T-cell (primary cell): ENCODE measurements at places on chromosomes 2 and 18.

GRCh38 chr2:12321886-12322285 lies 394.9 kb upstream of the TRIB2 start:
- no peak for DNase-seq

- no peak for DNase-seq
These were observed 29.0 kb downstream of the TNFRSF11A start for GRCh38 chr18:62354151-62354550.

- no peak for DNase-seq
These were observed 18.1 kb downstream of the ZNF516 start for GRCh38 chr18:76476665-76477561.

GRCh38 chr2:20113986-20114938 lies 62.8 kb upstream of the LAPTM4A start:
- no peak for DNase-seq

DNA sequence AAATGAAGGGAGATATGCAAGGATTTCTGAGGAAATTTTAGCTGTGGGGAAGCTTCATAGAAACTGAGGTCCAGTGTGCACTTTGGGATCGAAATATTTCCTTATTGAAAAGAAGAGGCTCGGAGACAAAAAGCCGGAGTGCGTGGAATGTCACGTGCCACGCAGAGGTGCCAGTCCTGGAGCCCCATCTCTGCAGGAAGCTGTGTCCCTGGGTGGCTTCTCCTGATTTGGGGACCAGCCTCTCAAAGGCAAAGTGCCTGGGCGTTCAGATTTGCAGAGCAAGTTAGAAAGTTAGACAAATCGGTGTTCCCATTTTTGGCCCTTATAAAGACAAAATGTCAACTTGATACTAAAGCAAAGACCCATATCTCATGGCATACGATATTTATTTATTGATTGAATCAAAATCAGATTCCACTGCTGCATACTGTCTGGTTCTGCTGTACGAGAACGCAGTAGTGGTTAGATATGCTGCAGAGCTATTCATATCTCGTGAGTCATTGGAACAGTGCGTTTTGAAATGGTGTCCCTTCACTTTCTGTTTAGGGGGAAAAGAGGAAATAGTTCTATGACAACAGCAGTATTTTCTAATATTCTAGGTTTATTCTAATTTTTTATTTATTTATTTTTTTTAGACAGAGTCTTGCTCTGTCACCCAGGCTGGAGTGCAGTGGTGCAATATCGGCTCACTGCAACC lies 9.1 kb upstream of the ATG16L1 start:
- DNase-seq = no peak

- no peak for DNase-seq
These were observed 77.8 kb upstream of the B3GNT2 start for GRCh38 chr2:62118160-62118559.

GRCh38 chr2:60881047-60881932 lies at the start of gene REL:
Gene REL (plus strand): TSS chr2:60881574. CDS start chr2:60881841, 267 bp downstream.
- DNase-seq = peak; percentile 87

DNA sequence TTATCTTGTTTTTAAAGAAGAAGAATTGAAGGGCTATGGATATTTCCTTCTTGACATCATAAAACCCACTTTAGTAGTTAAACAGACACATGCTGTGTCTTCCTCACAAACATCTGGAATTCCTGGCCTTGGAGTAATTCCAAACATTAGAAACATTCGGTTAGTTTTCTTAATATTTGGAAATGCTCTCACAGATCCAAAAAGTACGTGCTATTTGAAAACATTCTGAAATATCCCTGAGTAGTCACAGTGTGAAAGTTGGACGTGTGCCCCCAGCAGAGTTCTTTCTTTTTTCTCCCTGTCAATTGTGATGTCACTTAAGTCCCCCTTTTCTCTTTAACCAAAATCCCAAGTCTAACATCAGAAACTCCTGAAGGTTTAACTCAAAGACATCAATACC lies 91.3 kb downstream of the ANTXR1 start:
- DNase-seq = no peak

DNA sequence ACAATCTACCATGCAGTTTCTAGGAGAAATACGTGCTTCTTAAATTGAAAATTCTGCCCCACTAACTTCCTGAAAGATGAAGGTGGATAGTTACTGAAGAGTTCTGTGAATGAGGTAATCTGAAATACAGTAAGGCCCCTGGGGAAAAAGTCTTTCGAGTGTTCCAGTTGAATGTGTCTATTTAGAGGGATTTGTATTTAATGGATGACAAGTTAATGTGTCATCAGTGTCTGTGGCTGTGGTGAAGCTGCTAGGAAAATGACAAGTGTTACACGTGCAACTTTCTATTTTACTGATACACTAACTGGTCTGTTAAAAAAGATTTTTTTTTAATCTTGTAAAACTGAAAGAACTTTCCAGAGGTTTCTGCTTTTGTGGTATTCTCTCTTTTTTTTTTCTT lies 384.6 kb downstream of the STK39 start:
- DNase-seq = no peak

DNA sequence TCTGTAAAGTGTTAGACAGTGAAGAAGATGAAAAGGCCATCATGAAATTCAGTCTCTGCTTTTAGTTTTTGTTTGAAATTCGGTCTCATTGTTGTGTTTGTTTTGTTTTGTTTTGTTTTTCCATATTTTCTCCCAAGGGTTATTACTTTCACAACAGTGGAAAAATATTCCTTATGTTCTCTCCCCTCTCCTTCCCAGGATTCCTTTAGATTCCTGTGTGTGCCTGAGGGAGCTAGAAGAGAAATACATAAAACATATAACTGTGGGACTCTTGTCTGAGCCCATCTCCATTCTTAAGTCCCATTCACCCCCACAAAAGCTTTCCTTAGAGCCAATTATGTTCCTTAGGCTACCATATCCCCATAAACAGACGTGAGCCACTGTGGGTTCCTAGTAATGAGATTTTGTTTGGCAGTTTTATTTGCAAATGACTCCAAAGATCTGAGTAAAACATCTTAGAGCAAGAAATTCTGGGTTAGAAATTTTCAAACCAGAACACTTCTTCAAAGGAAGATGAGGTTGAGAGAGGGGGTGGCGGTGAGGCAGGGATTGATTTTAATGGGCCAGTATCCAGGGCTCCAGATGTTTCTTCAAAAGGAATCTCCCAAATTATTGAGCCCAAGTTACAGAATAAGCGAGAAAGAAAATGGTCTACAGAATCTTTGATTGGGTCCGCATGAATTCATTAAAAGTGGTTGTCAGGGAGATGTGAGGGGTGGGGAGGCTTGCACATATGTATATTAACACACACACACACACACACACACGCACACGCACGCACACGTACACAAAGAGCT lies 157.8 kb upstream of the TNP1 start:
- DNase-seq = no peak

DNA sequence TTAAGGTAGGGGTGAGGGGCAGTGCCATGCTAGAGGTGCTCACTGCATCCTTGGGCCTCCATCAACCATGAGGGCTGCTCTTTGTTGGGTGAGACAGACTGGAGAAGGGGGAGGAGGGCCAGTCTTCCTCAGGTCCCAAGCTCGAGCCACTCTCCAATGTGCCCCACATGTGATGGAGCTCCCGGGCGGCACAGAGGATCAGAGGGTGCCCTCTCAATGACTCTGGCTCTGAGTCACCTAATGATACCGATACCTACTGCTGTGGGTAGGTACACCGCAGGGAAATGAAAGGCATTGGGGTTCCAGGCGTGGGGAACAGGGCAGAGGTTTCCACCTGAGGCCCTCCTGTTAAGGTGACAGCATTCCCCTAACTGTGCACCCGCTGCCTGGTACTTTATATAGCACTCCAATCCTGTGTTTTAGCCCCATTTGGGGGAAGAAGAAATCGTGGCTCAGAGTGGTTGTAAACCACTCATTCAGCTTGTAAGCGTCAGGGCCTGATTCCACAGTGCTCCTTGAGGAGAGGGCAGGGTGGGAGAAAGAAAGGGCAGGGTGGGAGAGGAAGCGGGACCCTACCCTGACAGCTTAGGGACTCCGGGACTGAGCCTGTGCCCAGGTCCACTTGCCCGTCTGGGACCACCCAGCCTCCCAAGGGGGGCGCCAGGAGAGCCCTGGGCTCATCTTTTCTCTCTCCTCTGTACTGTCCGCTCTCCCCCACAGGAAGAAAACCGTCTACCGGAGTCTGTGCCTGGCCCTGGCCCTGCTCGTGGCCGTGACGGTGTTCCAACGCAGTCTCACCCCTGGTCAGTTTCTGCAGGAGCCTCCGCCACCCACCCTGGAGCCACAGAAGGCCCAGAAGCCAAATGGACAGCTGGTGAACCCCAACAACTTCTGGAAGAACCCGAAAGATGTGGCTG lies 1.8 kb downstream of the B3GNT7 start:
- no peak for DNase-seq

DNA sequence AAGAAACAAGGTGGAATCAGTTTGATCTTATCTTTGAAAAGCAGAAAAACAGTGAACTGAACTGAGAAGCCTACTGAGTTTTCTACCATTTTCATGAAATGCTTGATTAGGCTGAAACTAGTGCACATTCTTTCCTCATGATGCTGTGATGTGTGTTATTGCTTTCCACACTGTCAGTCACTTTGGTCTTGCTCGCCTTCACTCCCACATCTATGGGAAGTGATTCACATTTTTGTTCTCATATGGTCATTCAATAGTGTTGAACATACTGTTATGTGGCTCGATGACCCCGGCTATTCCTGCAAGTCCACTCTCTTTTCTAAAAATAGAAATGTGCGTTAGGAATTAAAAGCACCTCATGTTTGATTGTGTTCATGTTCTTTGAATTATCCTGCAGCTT lies 129.7 kb downstream of the TGIF1 start:
- no peak for DNase-seq

GRCh38 chr2:129276978-129277584 lies 702.4 kb upstream of the RAB6C start:
- DNase-seq = no peak

- DNase-seq = no peak
These were observed 48.7 kb downstream of the EHD3 start for GRCh38 chr2:31282634-31283033.

DNA sequence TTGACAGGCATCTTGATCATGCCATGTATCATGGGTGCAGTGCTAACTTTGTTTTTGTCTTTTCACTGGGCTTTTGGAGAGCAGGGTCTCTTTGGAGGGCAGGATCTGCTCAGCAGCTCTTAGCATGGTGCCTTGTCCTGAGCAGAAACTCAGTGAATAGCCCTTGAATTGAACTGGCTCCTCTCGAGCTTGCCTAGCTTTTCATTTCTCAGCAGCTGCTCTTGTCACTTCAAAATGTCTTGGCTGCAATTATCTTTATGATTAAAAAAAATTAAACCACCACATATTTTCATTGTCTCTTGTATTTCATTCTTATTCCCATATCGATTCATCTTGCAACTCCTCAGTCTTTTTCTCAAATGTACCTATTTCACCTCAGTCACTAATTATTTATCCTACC lies 50.5 kb downstream of the CCDC85A start:
- no peak for DNase-seq

DNA sequence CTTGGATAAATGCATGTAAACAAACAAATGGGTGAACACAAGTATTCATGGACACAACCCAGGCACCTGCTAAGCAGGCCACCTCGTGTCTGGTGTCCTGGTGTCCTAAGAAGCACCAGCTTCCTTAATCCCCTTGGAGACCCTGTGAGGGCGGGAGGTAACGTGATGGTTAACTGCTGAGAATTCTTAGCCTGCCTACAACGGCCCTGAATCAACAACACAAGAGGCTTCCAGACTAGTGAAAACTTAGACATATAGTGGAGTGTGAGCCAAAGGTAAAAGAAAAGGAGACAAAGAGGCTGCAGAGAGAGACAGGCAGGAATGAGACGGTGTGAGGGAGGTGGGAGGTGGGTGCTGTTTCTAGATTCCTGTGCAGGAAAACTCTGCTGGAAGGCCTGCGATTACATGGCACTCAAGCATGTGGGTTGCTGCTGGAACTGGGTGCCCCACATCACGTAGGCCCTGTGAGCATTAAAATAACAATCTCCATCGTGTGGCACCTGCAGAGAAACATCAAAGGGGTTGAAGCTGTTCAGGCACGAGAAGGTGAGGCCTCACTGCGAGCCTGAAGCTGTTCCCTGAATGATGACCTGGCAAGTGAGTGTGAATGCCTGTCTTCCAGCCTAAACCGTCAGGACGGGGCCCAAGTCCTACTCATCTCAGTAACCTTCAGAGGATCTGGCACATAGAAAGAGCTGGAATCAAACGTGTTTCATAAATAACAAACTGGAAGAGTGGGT lies 64.2 kb downstream of the RPL37A start:
- no peak for DNase-seq

GRCh38 chr2:151953467-151953866 lies 125.2 kb upstream of the ARL5A start:
- DNase-seq = no peak

- DNase-seq = no peak
These were observed 358.5 kb upstream of the HNRNPA3 start for GRCh38 chr2:176854062-176854461.

GRCh38 chr2:215615803-215616174 lies 179.9 kb upstream of the FN1 start:
- DNase-seq = no peak

DNA sequence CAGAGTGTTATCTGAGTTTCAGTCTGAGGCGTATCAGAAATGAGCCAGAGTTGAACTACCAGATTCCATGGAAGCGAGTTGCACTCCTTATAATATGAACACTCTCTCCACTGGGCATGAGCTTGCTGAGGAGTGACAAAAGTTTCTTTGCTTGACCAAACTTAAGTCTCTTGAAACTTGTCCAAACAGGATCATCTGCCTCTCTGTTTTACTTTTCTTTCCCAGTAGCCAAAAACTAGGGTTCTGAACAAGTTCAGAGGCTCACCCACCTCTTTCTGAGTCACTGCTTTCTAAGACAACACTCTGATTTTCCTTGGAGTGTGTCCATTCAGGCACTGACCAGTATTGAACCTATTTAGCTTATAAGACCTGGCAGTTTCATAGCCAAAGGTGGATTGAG lies 233.2 kb upstream of the TCF4 start:
- DNase-seq = no peak

DNA sequence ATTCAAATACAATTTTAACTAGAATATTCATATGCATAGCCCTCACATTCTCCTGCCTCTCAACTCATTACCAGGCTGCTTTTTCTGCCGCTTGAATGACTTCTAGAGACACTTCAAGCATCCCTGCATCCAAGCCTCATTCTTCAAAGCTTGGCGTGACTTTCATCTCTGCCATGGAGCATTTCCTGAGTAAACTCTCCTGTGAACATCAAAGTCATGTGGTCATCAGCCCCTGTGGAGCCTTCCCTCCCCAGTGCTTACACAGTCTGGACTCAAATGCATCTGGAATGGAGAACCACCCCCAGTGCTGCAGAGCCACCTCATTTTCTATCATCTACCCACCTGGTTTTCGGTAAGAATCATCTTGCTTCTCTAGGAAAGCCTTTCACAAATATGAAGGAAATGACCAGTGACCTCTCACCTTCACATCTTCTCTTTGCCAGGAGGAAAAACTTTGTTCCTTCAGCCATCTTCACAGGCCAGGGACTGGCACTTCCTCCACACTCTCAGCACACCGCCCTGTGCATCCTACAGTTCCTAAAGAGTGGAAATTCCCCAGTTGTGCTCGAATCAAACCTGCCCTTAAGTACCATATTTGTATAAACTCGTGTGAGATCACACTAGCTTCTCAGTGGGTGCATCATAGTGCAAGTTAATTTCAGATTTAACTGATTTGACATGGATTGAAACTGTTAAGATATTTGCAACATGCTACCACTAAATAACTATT lies 116.4 kb downstream of the COL6A3 start:
- DNase-seq = no peak
